Tongue (tissue), 3 donors: ENCODE measurements at places on chromosomes 1 and 21. TPM values are rescaled to one million over a fixed set of nuclear protein-coding genes. Genes with fewer than 3 reads are reported as not detected.

GRCh38 chr1:228810878-228811711 lies 75.8 kb downstream of the RHOU start:
- DNase-seq, result peak; percentile 51

DNA sequence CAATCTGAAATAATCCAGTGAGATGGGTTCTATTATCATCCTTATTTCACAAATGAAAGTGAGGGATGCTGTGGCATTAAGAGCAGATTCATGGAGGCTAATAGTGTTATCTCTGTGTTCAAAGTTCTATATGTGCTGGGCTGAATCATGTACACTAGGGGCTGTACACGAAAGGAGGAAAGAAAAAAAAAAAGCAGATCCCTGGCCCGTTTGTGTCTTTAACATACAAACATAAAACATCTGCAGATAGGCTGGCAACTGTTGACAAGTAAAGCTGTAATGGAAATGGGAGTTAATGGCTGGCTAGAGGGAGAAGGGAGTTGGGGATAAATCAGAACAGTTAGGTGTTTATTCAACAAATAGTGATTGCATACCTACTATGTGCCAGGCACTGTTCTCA lies 3.1 kb downstream of the WNT2B start:
- DNase-seq, result no peak

GRCh38 chr1:164605254-164606091 lies 46.5 kb downstream of the PBX1 start:
- no peak for DNase-seq

DNA sequence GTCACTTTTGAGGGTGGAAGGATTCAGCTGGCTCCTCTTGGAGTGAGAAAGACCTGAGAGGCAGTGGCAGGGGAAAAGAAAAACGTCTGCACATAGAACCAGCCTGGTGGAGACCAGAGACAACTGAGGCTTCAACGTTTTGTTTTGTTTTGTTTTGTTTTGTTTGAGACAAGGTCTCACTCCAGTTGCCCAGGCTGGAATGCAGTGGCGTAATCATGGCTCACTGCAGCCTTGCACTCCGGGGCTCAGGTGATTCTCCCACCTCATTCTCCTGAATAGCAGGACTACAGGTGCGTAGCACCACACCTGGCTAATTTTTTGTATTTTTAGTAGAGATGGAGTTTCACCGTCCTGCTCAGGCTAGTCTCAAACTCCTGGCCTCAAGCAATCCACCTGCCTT lies 12.3 kb downstream of the SHISAL2A start:
- no peak for DNase-seq

OR2M3 gene
- not detected for total RNA-seq

TRIM63 gene
- total RNA-seq, result 64.5 TPM

SLC16A4 gene
- 10.8 TPM for total RNA-seq
